Type B pancreatic cell (in vitro differentiated cells): ENCODE measurements at places on chromosomes 5 and 9.
A peak's percentile ranks its signal among the peaks of the same experiment; 100 is the strongest.

GRCh38 chr5:126499278-126499677 is 76.1 kb downstream of the GRAMD2B start:
- no peak for DNase-seq

- DNase-seq = no peak
Observed at GRCh38 chr9:113556877-113557593, 93.5 kb downstream of the RGS3 start.

GRCh38 chr5:123164054-123164453 is 75.0 kb downstream of the PRDM6 start:
- no peak for DNase-seq

- DNase-seq = no peak
Observed at GRCh38 chr5:153222936-153223335, 267.5 kb upstream of the GRIA1 start.

DNA sequence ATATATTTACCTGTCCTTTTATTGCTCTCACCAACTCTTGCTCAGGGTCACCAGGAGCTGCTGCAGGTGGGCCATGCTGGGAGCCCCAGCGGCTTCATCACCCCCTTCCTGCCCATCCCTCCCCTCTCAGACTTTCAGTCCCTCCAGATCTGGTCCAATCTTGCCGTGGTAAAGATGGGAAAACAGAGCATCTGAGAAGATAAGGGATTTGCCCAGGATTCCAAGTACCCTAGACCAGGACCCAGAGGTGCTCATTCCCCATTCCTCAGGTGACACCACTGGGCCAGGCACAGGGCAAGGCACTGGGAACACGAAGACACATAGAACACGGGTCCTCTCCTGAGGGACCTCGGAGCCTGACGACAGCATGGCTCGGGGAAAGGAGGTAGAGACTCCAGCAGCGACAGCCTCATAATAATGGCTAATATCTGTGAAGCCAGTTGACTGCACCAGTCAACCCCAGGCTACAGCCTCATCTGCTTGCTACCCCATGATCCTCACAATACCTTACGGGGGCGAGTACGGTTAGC is 18.0 kb downstream of the TMOD1 start:
- no peak for DNase-seq

- DNase-seq = no peak
Observed at GRCh38 chr5:111596705-111597104, 84.4 kb upstream of the STARD4 start.

DNA sequence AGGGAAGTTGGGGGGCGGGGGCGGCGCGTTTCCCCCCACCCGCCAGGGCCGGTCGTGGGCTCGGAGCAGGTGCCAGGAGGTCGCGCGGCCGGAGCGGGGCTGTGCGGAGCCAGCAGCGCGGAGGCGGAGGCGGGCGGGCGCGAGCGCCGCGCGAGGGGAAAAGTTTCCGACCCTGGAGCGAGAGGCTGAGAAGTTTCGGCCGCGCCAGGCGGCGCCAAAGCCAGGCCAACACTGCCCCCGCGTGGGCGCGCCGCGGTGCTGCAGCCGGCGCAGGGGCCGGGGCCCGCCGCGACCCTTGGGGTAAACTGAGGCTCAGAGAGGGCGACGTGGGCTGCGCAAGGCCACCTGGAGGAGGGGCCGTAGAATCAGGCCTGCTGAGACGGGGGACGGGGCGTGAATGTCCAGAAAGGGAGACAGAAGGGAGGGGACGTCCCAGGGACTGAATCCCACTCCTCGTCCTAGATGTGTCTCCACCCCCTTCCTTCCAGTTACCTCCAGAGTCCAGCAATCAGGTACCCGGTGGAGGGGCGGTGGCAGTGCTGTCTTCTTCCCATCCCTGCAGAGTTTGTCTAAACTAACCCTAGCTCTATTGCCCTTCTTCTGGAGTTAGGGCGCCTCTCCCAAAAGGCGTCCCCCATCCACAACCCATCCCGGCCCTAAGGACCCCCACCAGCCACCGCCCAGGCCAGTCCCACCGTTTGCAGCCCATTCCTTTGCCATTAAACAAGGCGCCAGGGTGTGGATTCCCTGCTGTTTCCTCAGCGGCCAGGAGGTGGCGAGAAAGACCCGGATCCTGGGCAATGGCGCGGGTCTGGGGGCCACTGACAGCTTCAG is 10.2 kb downstream of the C9orf50 start:
- DNase-seq = peak; percentile 89

- no peak for DNase-seq
Observed at GRCh38 chr5:167770461-167770860, 521.0 kb upstream of the WWC1 start.

DNA sequence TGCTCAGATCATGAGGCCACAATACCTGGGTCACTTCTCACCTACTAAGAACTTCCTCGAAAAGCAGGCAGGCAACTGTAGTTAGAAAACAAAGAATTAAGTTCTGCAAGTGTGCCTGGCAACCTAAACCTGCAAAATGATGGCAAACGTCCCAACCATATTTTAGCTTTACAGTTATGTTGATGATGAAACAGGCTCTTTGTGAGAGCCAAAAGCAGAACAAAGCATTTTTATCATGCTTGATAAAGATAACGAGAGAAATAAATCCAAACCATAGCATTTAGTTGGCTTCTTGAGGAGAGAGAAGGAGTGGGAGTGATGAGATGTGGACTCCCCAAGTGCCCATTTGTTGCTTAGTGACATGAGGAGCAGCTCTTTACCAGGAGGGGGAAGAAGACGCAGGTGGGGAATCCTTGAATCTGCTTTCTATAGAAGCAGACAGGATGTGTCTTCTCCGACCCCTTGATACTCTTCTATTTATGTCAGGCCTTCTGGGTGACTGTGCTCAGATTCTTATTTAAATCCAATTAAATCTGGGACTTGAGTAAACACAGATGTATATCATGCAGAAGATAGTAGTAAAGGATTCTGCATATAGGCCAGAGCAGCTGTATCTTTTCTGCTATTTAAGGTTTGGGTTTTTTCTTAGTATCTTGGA is 221.2 kb downstream of the TMEM167A start:
- DNase-seq = no peak

- DNase-seq = peak; percentile 51
Observed at GRCh38 chr9:97568461-97569275, 64.5 kb downstream of the TSTD2 start.

GRCh38 chr5:32506201-32506661 is 61.7 kb upstream of the ZFR start:
- DNase-seq = no peak

GRCh38 chr5:160152901-160153300 is 33.7 kb upstream of the PWWP2A start:
- DNase-seq = no peak

DNA sequence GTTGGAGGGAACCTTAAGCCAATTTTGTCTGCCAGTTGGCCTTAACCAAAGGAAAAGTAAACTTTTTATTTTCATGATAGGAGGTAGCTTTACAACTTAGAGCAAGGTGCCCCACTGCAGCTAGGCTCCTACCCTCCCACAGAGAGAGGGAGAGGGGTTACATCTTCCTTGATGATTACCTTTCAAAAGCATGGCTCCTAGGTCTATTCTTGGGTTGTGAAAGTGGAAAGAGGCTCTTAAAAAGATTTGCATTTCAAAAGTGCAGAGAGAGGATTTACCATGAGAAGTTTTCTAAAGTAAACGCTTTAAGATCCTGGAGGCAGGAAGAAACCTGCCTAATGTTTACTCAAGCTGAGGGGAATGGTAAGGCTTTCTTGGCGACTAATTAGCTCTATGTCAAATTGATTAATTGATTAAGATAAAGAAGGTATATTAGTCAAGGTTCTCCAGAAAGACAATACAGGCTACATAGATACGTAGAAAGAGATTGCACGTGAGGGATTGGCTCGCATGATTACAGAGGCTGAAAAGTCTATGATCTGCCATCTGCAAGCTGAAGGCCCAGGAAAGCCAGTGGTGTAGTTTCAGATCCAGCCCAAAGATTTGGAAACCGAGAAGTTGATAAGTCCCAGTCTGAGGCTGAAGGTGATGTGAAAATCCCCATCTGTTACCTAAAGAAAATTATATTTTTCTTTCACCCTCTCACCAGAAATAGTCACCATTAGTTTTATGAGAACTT is 333.8 kb upstream of the CTNND2 start:
- DNase-seq = no peak

DNA sequence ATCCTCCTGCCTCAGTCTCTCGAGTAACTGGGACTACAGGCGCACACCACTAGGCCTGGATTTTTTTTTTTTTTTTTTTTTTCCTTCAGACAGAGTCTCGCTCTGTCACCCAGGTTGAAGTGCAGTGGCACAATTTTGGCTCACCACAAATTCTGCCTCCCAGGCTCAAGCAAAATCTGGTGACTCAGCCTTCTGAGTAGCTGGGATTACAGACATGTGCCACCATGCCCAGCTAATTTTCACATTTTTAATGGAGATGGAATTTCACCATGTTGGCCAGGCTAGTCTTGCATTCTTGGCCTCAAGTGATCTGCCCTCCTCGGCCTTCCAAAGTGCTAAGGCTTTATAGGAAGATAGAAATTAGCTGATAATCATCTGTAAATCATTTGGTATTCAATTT is 43.9 kb downstream of the NSA2 start:
- DNase-seq = no peak

DNA sequence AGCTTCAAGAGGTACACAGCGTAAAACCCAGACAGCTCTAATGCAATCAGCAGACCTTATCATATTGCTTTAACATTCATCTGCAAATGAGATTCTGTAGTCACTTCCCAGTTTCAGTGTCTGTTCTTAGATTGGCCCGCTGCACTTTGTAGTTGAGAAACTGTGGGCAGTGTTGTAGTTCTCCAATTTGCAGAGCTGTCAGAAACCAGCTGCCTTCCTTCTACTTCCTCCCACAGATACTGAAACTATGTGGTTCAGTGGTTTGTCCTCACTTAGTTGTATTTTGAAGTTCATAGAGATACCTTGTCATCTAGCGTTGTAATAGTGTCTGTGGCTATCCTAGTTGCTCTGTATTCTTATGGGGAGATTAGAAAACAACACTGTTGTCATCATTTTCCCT is 39.6 kb upstream of the TRIM36 start:
- DNase-seq = no peak

GRCh38 chr5:36681711-36682110 is 75.3 kb downstream of the SLC1A3 start:
- no peak for DNase-seq

DNA sequence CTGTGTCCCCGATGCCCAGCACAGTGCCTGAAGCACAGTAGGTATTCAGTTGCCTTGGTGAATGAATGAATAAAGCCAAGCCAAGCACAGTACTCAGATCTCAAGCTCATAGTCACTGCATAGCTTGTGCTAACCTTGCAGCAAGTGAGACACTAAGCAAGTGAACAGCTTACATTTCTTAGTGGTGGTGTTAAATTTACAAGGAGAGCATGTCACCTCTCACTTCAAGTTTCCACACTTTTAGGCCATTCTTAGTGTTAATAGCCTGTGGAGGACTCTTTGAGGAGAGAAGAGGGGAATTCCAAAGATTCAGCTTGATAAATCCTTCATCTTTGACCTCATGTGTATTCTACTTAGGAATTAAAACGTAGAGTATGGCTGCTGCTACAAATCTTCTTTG is 104.7 kb downstream of the C9orf152 start:
- no peak for DNase-seq

DNA sequence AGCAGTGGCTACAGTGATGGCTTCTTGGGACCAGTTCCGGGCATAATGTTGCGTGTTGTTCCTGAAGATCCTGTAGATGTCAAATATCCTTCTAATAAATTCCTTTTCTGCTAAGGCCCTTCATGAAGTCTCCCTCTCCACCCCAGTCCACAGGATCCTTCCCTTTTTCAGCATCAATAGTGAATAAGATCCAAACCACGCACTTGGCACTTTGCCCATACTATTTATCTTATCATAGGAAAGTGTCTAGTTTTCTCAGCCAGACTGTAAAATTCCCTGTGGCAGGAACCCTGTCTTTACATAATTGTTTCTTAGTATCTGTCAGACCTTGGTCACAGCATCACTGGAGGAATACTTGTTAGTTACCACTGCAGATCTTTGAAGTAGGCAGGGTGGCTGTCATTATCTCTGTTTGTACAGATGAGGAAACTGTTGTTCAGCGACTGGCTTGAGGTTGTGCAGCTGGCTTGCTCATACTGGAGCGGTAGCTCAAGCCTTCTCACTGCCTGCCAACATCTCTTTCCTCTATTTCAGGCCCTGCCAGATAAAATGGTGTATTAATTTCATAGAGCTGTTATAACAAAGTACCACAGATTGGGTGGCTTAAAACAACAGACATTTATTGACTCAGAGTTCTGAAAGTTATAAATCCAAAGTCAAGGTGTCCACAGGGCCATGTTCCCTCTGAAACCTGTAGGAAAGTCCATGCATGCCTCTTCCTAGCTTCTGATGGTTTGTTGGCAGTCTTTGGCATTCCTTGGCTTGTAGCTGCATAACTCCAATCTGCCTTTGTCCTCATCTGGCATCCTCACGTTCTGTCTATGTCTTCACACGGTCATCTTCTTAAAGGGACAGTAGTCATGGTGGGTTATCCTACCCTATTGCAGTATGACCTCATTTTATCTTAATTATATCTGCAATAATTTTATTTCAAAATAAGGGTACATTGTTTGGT is 33.5 kb upstream of the APC start:
- DNase-seq = no peak

DNA sequence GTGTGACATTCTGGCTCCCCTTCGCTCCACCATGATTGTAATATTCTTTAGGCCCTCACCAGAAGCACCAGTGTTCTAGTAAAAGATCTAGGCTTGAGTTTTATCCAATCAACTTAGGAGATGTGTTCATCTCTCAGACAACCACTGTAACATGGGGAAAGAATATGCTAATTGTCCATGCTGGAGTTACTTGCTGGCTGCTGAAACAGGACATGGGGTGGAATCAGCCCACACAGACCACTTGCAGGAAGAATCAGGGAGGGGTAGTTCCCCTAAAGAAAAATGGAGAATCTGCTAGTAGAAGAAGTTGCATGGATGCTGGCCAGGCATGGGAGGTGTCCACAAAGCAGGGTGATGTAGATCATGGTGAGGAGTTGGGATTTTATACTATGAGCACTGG is 86.2 kb downstream of the FEM1C start:
- no peak for DNase-seq

DNA sequence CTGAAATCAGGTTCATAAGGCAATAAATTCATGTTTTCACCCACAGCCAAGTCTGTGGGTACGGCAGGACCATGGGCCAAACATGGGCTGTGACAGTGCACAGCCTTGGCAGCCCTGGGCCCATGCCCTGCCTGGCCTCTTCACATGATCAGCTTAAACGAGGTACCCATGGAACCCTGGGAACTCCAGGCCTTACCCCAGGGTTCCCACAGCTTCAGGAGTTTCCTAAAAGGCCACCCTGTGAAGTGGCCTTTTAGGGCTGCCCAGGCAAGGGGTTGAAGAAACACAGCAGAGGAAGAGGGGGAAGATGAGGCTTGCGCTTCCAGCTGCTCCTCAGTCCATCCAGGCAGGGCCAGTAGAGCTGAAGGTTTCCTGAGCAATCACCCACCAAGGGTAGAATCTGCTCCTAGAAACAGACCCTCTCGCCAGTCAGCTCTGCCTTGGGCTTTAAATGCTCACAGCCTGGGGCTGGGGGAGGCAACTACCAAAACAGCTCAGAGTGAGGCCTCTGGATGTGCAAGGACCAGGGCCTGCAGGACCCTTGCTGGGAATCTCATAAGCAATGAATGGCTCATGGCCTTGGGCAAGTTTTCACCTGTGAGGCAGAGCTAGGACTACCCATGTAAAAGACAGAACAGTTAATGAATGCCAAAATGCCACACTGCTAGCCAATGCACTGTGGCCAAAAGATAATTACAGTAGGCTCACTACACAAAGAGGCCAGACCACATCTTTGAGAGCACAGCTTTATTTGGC is 79.3 kb upstream of the LRRTM2 start:
- no peak for DNase-seq

GRCh38 chr5:37739817-37740261 is 100.0 kb downstream of the GDNF start:
- no peak for DNase-seq

- DNase-seq = no peak
Observed at GRCh38 chr5:153256-153655, 38.0 kb upstream of the LRRC14B start.
